ENCODE measurements at places on chromosomes 4 and X.

DNA sequence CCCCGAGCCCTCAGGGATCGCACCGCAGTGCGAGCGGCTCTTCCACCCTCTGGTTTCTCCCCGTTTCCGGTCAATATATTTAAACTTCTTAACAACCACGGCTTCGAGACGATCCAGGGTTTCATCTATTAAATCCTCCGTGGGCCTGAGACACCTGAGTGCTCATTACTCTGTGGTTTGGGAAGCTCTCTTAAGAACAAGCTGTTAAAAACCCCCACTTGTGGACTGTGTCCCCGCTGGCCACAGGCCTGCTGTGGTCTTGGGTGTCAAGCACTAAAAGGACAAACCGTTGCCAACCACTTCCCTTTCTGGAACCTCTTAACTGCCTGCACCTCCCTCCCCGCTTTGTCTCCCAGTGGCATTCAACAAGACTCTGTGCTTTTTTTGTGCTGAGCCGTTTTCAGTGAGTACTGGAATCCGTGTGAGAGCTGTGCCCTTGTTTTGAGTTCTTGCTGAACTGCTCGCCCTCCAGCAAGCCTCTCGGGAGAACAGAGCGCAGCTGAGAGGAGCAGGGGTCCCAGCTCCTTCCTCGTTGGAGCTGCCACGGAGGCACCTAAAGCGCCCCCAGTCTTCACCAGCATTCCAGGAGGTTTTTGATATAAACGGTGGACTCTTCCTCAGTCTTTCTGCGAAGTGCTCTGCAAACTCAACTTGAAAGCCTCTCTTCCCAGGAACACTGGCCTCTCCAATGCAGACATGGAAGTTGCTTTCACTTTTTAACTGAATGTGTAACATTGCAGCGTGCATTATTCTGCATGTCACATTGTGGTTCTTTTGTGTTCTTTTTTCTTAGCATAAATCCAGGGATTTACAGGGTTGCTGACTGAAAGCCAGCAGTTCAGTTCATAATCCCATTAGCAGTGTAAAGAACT is 691 bp upstream of the IGFBP7 start:
- ATAC-seq, result peak; percentile 44

DNA sequence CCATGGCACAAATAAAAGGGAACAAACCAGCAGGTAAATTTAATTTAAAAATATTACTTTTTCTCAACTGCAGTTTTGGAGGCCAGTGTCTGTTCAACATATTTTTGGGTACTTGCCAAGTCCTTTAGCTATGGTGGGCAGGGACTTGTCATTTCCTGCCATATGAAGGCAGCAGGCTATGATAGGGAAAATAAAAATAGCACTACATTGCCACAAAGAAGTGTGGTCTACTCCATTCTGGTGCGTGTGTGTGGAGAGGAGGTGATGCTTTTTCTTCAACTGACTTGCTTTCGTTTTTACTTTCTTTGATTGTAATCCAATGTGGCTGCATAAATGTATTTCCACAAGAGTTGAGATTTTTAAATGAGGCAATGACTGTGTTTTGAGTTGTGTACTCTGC is 17.2 kb downstream of the GPR174 start:
- ATAC-seq, result no peak

DNA sequence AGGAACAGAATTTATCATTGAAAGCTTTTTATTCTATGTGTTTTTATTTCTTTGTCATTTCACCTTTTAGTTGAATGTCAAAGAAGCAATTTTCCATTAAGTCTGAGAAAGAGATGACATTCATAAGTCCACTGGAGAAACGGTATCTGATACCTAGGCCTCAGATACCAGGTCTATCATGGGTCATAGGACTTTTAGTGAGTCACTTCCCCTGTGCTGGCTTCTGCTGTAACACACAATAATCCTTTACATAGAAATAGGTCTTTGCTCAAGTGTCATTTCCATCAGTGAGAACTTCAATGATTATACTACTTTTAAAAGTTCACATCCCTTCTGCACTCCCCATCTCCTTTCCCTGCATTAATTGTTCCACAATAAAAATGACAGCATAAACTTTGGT is 125.5 kb upstream of the ARMCX2 start:
- no peak for ATAC-seq

GRCh38 chr4:113584407-113585150 is 177.0 kb downstream of the CAMK2D start:
- ATAC-seq, result peak; percentile 96

- no peak for ATAC-seq
Measured at GRCh38 chr4:90071289-90072235, 55.6 kb upstream of the CCSER1 start.

- no peak for ATAC-seq
Measured at GRCh38 chr4:80134936-80135701, 62.1 kb upstream of the ANTXR2 start.

DNA sequence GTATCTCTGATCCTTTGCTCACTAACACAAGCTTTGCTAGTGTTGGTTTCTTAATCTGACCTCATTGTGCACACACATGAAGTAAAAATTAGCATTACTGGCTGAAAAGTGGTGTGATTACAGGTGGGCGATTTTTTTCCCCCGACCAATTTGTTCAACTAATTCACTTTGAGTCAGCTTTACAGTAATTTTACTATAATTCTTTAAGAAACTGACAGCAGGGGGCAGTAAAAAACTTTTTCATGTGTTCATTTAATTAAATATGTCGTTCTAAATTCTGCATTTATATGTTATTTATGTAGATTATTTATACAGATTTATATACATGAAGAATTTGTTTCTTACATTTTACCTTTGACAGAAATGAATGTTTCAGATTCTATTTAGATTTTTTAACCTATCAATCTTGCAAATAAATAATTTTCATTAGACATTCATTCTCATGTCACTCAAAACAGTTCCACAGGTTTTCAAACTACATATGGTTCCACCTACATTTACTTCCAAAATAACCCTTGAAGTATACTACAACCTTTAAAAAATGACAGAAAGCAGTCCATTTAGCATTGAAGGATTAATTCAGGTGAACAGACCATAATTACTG is 17.5 kb downstream of the PALLD start:
- ATAC-seq, result peak; percentile 47

GRCh38 chrX:55011294-55011693 is 11.1 kb downstream of the APEX2 start:
- peak; percentile 59 for ATAC-seq

DNA sequence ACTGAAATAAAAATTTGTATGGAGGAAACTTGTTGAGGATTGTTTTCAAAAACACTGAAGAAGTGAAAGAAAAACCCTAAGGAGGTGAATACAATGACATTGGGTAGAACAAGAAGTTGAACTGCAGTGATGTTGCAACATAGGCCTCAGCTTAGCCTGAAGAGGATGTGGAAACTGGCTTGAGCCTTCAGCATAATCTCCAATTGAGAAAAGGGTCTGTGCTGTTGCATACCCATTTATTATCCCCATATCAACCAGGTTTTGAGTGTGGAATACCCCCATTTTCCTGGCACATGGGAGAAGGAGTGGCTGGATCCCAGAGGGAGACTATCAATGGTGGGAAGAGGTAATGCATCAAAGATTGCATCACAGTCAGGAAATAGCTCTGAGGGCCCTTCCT is 695.0 kb upstream of the HS3ST1 start:
- ATAC-seq, result no peak

DNA sequence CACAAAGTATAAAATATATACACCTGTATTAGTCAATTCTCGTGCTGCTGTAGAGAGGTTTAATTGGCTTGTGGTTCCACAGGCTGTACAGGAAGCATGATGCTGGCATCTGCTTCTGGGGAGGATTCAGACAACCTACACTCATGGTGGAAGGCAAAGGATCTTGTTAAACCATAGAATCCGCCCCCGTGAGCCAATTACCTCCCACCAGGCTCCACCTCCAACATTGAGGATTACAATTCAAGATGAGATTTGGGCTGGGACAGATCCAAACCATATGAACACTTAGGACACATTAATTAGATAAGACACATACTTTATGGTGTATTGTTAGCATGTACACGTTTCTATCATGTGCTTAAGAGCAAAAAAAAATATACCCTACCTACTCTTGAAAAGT is 22.1 kb upstream of the SORBS2 start:
- no peak for ATAC-seq

GRCh38 chr4:8768357-8768999 is 103.2 kb downstream of the HMX1 start:
- ATAC-seq, result no peak

GRCh38 chr4:182380771-182381181 is 137.6 kb downstream of the TENM3 start:
- no peak for ATAC-seq

DNA sequence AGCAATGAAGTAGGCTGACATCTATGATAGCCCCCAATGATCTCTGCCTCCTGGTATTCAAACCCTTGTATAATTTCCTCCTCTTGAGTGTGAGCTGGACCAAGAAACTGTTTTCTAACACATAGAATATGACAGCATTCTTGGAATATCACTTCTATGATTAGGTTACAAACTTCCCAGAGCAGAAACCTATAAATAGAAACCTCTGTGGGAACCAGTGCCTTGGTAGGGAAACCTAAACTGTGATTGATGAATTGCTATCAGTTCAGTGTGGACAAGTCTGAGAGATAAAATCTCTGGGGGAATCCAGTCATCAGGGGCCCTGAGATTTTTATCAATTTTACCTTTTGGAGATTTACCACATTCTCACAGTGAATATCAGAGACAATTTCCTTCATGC is 756.5 kb upstream of the AGA start:
- no peak for ATAC-seq

- ATAC-seq, result no peak
Measured at GRCh38 chr4:174496631-174497432, 25.5 kb downstream of the HPGD start.

- no peak for ATAC-seq
Measured at GRCh38 chrX:28552322-28552721, 34.9 kb upstream of the IL1RAPL1 start.

- ATAC-seq, result no peak
Measured at GRCh38 chr4:91830681-91831395, 472.9 kb upstream of the GRID2 start.

DNA sequence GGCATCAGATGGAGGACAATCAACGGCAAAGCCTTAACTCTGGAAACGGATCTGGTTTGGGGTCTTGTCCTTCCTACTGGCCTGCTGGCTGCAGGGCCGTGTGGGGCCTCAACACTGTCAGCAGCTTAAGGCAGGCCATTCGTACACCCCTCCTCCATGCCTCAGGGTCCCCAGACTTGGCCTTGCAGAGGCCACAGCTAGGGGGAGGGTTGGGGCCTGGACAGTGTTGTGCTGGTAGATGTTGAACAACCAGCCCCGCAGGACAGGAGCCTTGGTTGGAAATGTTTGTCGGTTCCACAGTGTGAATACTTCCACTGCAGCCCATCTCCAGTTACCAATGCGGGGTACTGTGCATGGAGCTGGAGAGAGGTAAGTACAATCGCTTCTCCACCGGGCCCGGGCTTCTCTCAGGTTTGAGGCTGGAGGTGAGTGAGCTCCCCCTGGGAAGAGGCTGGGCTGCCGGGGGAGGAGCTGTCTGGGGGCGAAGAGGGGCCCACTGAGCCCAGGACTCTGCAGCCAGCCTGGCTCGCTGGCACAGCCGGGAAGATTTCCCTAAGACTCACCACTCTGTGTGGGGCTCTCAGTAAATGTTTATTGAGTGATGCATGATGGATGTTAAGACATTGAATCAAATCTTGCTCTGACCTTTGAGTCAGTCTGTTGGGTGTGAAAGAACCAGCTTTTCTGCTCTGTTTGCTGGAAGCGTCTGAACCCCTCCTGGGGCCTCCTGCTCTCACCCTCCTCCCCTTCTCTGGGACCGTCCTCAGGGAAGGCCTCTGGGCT is 19.7 kb upstream of the GPR78 start:
- no peak for ATAC-seq

- ATAC-seq, result no peak
Measured at GRCh38 chrX:155313766-155314165, 20.6 kb downstream of the CLIC2 start.

GRCh38 chr4:88275949-88276515 is 8.3 kb downstream of the PPM1K start:
- no peak for ATAC-seq

- ATAC-seq, result no peak
Measured at GRCh38 chr4:114658776-114659175, 60.2 kb downstream of the UGT8 start.

DNA sequence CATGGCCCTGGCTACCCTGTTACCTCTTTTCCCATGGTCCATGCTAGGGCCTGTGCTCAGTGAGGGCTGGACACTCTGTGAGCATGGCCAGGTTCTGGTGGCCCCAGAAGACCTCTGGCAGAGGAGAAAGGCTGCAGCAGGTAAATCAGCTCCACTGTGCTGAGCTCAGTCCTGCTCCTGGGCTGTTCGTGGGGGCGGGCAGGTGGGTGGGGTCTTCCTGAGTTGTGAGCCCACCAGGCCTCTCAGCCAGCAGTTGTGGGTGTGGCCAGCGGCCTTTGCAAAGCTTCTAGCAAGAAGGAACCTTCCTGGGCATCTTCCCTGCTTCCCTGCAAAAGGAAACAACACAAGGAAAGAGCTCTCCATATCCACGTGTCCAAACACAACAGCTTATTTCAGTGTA is 85.3 kb upstream of the STX18 start:
- no peak for ATAC-seq

GRCh38 chr4:172785613-172786012 is 383.0 kb upstream of the GALNT7 start:
- no peak for ATAC-seq

GRCh38 chrX:53421125-53421524 is 1.3 kb downstream of the SMC1A start:
- ATAC-seq, result no peak

DNA sequence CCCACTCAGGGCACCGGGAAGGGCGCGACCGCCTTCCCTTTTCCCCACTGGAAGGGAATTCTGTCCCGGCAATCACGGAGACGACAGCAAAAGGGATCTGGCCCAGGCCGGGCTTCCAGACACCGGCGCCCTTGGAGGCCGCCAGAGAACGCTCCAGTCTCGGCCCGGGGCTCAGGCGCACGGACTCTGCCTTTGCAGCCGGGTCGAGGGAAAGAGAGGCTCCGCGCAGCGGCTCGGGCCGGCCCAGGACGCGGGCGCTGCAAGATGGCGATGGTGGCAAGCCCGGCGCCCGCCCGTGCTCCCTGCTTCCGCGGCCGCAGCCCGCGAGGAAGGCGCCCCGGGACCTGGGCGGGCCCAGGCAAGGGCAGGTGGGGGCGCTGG is 1.1 kb downstream of the CTBP1 start:
- ATAC-seq, result peak; percentile 72

- no peak for ATAC-seq
Measured at GRCh38 chr4:182493377-182493776, 250.2 kb downstream of the TENM3 start.

DNA sequence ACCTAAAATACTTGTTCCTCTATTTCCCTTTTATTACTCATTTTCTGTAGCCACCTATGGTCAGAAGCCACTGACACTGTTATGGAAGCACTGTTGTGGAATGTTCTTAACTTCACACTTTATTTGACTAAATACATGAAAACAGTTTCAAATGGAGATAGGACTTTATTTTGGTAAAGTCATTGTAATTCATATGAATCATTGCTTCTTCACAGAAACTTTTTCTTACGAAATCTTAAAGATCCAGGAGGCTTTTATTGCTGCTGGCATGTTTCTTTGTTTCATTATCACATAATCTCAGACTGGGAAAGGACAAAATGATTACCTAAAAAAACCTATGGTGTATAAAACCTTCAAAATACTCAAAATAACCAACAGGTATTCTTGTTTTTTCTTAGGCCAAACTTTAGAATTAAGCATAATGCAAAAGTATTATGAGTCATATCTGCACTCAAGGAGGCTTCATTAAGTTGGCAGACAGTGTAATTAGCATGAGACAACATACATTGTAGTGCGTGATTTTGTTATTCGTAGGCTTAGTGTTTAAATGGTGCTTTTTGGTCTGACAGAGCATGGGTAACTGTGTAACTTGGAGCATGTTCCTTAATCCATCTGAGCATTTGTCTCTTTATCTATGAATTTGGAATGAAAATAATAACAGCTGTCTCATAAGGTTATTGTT is 58.0 kb downstream of the SH3BGRL start:
- no peak for ATAC-seq

GRCh38 chr4:170106900-170107299 is 17.1 kb upstream of the AADAT start:
- no peak for ATAC-seq
